Daoy (cell line): ENCODE measurements at places on chromosomes 4 and X. TPM values are rescaled to one million over a fixed set of nuclear protein-coding genes. Genes with fewer than 3 reads are reported as not detected.

Gene OTUD4
- 5.0 and 10.5 TPM in 2 replicates for total RNA-seq

Gene GALNT7
- 21.3 and 21.9 TPM in 2 replicates for total RNA-seq

Gene TMSB15C
- 2.0 and 4.9 TPM in 2 replicates for total RNA-seq

Gene ZNF732
- total RNA-seq = 0.12 and 1.1 TPM in 2 replicates

Gene FGFBP1
- total RNA-seq = 0.39 and 0.86 TPM in 2 replicates

Gene TEX13B
- total RNA-seq = not detected in 2 replicates

Gene CCKAR
- total RNA-seq = 2.9 and 4.1 TPM in 2 replicates

Gene SCRG1
- total RNA-seq = not detected in 2 replicates

Gene TCEAL7
- 0.91 and 6.5 TPM in 2 replicates for total RNA-seq

Gene ZNF157
- total RNA-seq = 0.06 TPM in 1 of 2 replicates, not detected in the other

Gene SLAIN2
- 25.8 and 28.7 TPM in 2 replicates for total RNA-seq

Gene SPACA5
- not detected in 2 replicates for total RNA-seq

Gene CCDC149
- total RNA-seq = 3.6 and 11.0 TPM in 2 replicates

Gene GLRB
- 2.9 and 5.0 TPM in 2 replicates for total RNA-seq

Gene ARMCX4
- 0.54 and 1.0 TPM in 2 replicates for total RNA-seq

Gene CT45A7
- not detected in 2 replicates for total RNA-seq

Gene VCX3A
- total RNA-seq = 1.4 TPM in 1 of 2 replicates, not detected in the other

Gene FRMPD4
- total RNA-seq = not detected in 2 replicates

Gene PAGE1
- 22.4 and 35.4 TPM in 2 replicates for total RNA-seq

Gene PPEF1
- 0.03 and 0.80 TPM in 2 replicates for total RNA-seq

Gene XAGE1A
- 4.5 and 5.7 TPM in 2 replicates for total RNA-seq

Gene ZFP42
- total RNA-seq = 23.8 and 31.0 TPM in 2 replicates

Gene CENPVL1
- total RNA-seq = 0.34 and 1.2 TPM in 2 replicates

Gene FAM120C
- 9.2 and 12.3 TPM in 2 replicates for total RNA-seq

Gene SPARCL1
- total RNA-seq = not detected in 2 replicates

Gene ALAS2
- not detected in 2 replicates for total RNA-seq

Gene ERVMER34-1
- total RNA-seq = not detected in 2 replicates

Gene USP17L27
- total RNA-seq = not detected in 2 replicates

Gene TRPC3
- 1.1 and 1.3 TPM in 2 replicates for total RNA-seq

Gene MAGEA8
- not detected in 2 replicates for total RNA-seq

Gene IL13RA2
- total RNA-seq = 70.3 and 79.4 TPM in 2 replicates

Gene FAM241A
- total RNA-seq = 1.8 and 2.1 TPM in 2 replicates

Gene VCX2
- total RNA-seq = not detected in 2 replicates

Gene MMAA
- 2.8 TPM in 2 replicates for total RNA-seq

Gene NRK
- total RNA-seq = 4.3 and 4.6 TPM in 2 replicates

Gene MAGIX
- 0.12 and 2.5 TPM in 2 replicates for total RNA-seq

Gene TRPC5OS
- total RNA-seq = not detected in 2 replicates

Gene ETDB
- total RNA-seq = not detected in 2 replicates

Gene MID1
- total RNA-seq = 25.7 and 33.2 TPM in 2 replicates

Gene SLC9B1
- not detected in 2 replicates for total RNA-seq

Gene SOX3
- not detected in 2 replicates for total RNA-seq

Gene RTL9
- total RNA-seq = not detected in 2 replicates

Gene PFKFB1
- not detected in 2 replicates for total RNA-seq

Gene GUCY1A1
- 1.4 and 1.5 TPM in 2 replicates for total RNA-seq

Gene NMU
- 5.1 and 9.3 TPM in 2 replicates for total RNA-seq

Gene PROM1
- 0.57 and 0.68 TPM in 2 replicates for total RNA-seq

Gene RNF175
- total RNA-seq = not detected in 2 replicates

Gene HTN1
- not detected in 2 replicates for total RNA-seq

Gene TCEAL6
- not detected in 2 replicates for total RNA-seq

Gene FAAH2
- total RNA-seq = not detected in 2 replicates

Gene GTPBP6
- total RNA-seq = 26.0 and 35.3 TPM in 2 replicates

Gene PCYT1B
- 6.4 and 10.3 TPM in 2 replicates for total RNA-seq

Gene CDK16
- total RNA-seq = 54.4 and 64.9 TPM in 2 replicates

Gene CLDN34
- not detected in 2 replicates for total RNA-seq

Gene FRAS1
- 0.48 and 1.9 TPM in 2 replicates for total RNA-seq

Gene PPBP
- total RNA-seq = not detected in 2 replicates

Gene FSTL5
- total RNA-seq = 0.06 TPM in 1 of 2 replicates, not detected in the other
